ENCODE measurements at places on chromosomes 11 and 22.

DNA sequence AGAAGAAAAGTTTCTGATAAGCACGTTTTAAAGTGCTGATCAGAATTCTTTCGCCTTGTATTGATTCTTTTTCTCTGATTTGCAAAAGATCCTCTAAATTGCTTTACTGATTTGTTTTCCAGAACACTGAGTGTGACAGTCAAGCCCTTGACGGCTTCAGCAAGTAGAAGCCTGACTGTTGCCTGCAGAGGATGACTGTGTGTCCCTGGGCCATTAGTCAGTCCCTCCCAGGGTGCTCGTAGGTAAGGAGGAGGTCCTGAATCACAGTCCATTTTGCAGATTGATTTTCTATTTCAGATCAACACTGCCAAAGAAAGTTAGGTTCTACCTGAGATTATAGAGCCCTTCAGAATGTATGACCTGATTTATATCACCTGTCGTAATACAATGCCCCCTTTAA, 38.6 kb upstream of the POGLUT3 start:
- DNase-seq: no peak

DNA sequence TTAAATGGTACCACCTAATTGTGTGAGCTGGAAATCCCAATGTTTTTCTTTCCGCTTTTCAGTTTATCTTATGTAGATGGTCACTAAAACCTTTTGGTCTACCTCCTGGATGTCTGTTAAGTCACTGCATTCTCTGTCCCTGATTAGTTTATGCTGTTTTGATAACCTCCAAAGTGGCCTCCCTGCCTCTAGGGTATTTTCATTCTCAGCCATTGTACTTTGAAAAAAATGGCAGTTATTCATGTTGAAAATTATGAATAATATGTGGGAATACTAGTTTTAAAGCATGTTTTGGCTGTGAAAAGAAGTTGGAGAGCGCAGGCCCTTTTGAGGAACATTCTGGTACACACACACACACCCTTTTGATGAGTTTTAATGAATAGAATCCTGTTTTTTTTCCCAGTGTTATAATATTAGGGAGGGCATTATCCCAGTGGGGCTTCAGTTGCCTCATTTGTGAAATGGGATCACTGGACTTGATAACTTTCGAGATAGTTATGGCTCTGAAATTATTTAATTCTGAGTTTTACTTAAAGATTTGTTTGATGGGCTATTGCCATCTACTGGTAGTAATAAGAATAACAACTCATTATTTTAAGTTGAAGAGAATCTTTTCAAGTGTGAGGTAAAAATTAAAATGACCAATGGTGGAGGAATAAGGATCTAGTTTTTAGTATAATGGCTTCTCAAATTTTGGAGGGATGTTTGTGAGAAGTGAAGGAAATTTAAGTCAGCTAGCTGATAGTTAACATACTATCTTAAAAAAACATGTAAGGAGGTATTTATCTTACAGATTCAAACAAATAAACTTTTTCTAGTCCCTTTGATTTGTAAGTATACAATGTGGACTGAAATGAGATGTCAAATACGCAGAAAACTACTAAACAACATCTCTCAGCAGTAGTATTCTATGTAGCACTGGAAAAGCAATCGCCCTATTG, 3.9 kb downstream of the FDX1 start:
- no peak for DNase-seq

DNA sequence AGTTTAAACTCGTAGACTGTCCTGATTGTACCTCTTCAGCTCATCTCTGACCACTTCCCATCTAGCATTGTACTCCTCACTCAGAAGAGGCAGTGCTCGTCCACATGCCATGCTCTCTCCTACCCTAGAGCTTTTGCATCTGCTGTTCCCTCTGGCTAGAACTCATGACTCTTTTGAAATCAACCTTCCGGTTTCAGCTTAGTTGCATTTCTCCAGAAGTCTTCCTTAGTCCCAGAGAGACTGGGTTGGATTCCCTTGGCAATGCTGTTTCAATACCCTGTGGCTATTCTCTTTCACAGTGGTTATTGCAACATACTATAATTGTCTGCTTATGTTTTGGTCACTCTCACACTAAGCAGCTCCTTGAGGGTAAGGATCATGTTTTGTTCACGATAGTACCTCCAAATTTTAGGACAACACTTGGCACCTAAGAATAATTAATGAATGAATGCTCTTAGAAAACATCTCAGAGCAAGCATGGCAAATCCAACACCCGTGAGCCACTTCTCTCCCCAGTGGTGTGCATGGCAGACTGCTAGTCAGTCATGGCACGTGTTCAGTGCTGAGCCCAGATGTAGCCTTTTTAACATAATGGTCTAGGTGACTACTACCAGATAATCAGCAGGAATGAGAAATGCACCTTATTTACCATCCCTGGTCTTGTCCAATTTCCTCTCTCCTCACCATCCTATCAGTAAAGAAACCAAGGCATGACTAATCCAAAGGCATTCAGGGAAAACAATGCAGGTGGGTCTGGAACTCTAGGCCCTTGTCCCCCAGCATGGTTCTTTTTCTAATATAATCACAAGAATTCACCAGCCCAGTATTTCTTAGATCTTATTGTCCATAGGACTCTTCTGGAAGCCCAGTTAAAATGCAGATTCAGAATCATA, 14.5 kb downstream of the SEPTIN3 start:
- DNase-seq: no peak

DNA sequence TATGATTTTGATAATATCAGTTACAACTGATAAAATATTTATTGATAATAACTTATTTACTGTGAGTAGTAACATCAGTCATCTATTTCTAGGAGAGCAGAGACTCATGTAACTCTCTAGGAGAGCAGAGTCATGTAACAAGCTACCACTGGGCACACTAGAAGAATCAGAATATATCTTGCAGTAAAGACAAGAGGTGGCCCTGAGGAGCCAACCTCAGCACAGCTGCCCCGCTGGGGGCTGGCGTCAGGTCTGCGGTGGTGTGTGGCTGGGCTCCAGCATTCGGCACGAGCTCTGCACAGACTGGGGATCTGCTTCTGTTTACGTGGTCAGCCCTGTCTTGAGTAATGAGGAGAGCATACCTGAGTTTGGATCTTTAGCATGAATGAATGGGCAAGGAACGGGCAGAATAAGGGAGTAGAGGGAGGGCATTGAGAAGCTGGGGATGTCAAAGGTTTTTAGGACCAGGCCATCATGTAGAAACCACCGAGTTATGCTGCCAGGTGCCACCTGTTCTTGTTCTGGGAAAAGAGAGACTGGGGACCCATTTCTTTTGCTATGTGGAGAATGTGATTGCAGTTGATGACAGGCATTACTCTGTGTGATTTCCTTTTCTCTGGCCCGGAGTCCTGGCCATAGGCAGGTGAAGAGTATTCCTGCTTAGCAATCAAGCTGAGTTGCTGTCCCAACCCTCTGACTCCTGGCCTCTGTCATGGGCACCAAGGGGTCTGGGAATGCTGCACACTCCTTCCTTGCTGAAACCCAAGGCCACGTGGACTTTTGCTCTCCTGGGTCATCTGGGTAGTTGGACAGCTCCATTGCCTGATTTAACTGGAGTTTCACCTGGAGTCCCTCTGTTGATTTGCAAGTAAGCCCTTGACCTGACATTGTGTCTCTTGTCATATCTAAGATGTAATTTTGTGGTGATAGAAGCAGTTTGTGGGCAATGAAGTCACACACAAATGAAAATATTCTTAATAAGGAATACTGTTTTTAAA, 50.9 kb upstream of the HEPHL1 start:
- no peak for DNase-seq

DNA sequence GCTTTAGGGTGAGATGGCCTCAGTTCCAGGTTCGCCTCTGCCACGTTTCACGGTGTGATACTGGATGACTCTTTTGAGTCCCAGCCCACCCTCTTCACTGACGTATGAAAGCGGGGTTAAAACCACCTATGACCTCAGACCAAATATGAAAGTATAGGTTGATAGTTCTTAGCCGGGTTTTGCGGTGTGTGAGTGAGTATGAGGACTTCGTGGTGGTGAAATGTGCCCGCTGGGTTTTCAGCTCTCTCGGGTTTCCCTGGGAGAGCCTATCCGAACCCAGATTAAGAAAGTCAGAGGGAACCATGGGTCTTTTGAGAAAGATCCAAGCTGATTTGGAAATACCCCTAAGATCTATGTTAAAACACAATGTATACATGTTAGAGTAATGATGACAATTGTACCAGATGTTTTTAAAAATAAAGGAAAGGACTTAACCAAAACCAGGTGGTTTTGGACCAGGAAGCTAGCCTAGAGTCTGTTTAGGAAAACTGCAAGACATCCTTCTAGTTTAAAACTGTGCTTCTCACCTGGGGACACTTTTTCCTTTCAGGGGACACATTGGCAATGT, 25.8 kb upstream of the ST3GAL4 start:
- DNase-seq: no peak

GRCh38 chr22:50210378-50211139, 9.7 kb downstream of the SELENOO start:
- no peak for DNase-seq

DNA sequence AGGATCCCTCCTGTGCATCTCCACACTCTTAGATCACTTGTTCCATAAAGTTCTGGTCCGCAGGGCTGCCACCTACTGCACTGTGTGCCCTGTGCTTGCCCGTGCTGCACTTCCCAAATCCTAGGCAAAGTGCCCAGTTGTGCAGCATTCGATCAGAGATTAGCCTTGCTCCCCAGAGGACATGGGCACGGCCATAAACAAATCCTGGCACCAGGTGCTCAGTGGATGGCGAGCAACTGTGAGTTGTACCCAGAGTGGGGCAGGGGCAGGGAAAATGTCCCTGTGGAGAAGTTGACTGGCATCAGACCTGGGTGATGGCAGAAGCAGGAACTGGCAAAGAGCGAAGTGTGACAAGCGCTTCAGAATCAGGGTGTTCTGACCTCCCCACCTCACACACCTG, 4.7 kb downstream of the FADS2 start:
- DNase-seq: no peak

DNA sequence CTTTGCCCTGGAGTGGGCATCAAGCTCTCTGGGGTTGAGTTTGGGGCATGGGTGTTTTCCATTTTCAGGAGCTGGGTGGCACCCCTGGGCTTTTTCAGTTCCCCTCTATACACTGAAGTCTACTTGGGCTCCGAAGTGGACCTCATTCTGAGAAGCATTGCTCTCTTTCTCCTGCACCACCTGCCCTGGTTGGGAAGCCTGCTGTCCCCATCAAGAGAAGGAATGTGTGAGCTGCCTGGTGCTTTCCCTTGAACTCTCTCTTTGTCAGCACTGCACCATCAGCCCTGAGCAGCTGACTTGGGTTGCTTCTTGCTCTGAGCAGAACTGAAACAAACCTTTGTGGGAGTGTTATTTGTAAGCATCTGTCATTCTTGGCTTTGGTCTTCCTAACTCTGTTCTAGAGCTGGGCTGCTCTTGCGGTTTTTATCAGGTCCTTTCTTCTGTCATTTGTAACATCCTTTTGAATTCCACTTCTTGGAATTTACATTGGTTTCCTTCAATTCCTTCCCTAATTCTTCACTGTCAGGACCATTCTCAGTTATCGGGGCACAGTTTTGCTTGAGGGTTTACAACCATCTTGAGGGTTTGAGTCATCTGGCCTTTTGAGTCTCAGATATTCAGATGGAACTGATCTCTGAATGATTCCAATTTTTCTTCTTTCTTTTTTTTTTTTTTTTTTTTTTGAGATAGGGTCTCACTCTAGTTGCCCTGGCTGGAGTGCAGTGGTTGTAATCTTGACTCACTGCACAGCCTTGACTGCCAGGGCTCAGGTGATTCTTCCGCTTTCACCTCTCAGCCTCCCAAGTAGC, 20.5 kb downstream of the UBE2L3 start:
- DNase-seq: no peak

- no peak for DNase-seq
Measured at GRCh38 chr11:19355601-19356000, 114.9 kb upstream of the E2F8 start.

Measured in T-helper 9 cell (primary cell).